ENCODE measurements at places on chromosomes 6 and 20.

DNA sequence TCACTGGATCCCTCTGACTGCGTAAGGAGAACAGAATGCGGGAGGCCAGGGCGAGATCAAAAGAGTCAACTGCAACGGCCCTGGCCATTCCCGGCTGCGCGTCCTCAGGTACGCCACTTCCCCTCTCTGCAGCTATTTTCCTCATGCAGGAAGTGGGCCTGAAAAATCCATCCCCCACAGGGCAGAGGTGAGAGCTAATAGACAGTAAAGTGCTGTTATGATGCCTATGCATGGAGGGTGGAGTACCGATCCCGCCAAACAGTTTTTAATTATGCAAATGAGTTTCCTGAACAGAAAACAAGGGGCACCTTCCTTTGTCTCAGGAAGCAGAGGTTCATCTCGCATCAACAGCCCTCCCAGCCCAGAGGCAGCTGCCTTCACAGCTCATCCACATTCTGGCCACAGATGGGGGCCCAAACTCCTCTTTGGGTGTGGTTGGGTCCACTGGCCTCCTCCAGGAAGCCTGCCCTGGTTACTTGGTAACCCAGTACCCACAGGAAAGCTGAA is 9.3 kb downstream of the PREX1 start:
- no peak for DNase-seq

GRCh38 chr20:2709205-2709981 is 16.8 kb downstream of the EBF4 start:
- DNase-seq: no peak

GRCh38 chr6:106527979-106528378 is 101.3 kb downstream of the RTN4IP1 start:
- DNase-seq: no peak

GRCh38 chr6:75528423-75528822 is 34.8 kb upstream of the FILIP1 start:
- no peak for DNase-seq

- DNase-seq: no peak
These were observed 484.3 kb upstream of the HS3ST5 start for GRCh38 chr6:114827135-114827534.

- peak; percentile 52 for DNase-seq
These were observed 806 bp downstream of the LEMD2 start for GRCh38 chr6:33787954-33788693.

DNA sequence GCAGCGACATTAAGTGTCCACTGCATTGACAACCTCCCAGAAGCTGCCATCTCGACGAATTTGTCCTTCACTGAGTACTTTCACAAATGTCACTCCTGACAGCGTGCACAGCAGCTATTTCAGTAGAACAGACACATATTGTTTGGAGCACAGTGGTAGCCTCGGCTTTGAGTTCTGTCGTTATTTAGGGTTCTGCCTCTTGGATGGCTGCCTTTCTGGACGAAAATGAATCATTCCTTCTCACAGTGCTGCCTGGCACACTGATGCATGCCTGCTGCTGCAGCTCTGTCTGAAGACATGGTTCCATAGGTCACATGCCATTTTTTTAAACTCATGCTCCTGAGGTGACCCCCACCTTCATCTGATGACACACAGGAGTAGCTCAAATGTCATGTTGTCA is 477.0 kb downstream of the C6orf118 start:
- DNase-seq: no peak

DNA sequence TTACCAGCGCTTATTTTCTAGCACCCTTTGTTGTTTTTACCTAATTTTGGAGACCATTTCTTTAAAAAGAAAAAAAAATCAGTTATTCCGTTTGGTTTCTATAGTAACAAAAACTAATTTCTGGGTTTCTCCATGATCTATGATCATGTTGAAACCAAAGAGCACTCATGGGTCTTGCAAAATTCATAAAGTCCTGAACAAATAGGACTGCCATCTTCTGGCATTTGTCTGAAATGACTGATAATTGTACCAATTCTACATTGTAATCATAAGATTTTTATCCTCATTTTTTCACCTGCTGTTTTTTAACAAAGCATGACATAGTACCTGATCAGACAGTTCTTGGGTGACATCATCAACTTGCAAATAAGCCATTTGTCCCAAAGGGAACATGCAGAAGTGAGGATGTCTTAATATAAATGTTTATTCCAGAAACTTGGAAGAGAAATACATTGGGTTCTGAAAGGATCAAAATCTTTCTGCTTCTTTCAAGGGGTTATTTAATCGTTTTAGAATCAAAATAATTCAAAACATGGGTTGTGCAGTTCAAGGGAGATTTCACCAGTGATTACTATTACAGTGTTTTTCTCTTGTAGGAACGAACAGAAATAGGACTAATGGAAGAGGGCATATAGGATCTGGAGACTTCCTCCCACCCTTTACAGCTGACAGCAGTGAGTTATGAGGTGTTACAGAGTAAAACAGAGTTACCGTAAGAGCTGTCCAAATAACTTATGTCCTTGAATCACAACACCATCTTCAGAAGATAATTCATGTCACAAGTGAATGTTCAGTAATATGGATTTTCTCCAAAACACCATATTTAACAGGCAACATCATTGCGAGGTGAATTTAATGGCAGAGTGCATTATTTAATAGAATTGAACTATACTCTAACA is 87.1 kb upstream of the GJE1 start:
- DNase-seq: no peak

GRCh38 chr20:5135363-5136012 is 8.7 kb downstream of the CDS2 start:
- no peak for DNase-seq

- no peak for DNase-seq
These were observed 8.3 kb upstream of the SCML4 start for GRCh38 chr6:107832151-107833056.

DNA sequence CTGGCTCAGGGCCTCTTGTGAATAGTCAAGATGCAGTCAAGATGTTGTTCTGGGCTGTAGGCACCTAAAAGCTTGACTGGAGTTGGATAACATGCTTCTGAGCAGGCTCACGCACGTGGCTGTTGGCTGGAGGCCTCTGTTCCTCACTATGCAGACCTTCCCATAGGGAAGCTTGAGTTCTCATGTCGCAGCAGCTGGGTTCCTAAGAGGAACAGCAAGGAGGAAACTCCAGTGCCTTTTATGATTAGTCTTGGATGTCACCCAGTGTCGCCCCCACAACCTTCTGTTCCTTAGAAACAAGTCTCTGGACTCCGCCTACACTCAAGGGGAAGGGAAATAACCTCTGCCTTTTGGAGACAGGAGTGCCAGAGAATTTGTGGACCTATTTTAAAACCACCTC is 210.7 kb downstream of the BCAS1 start:
- DNase-seq: no peak

DNA sequence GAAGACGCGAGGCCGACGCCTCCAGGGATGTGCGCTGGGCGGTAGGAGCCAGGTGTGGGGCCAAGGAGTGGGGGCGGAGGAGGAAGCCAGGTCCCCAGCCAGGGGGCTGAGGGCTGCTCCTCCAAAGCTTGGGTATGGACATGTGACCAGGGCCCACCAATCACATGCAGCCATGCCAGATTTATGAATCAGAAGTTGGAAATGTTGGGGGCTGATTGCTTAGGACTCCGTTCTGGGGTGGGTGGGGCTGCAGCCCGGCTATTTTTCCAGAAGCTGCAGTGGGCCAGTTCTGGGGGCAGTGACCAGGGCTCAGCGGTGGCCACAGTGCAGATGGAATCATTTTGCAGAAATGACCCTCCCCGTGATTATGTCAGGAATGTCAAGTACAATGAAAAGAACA is 96.0 kb downstream of the CEBPB start:
- no peak for DNase-seq

GRCh38 chr20:34302723-34303533 is at the start of gene AHCY:
AHCY (minus strand) TSS chr20:34303355; CDS start chr20:34303270, 85 bp downstream.
- DNase-seq: peak; percentile 90

DNA sequence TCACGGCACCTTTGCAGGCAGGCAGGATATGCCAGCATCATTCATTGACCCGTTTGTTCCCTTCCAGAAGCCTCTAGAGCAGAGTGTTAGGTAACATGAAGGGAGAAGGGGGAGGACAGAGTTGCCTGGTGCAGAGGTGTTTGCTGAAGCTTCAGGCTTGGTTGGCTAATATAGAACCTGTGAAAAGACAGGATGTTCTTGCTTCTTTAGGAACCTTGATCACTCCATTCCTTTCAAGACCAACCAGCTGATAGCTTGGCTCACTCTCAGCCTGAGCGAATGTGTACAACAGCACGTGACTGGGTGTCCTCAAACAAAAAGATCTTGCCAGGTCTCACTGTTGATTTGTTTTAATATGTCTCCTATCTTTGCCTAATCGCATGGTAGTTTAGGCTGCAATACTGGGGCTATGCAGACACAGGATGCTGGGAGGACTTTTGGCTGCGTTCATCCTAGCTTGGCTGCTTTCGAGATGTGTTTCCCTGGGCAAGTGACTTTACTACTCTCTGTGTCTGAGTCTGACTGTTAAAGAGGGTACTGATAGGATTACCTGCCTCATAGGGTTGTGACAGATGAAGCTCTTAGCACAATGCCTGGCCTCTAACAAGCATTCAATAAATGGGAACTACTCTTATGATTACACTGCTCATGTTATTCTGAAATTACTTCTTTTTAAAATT is 16.0 kb downstream of the SHLD1 start:
- DNase-seq: no peak

DNA sequence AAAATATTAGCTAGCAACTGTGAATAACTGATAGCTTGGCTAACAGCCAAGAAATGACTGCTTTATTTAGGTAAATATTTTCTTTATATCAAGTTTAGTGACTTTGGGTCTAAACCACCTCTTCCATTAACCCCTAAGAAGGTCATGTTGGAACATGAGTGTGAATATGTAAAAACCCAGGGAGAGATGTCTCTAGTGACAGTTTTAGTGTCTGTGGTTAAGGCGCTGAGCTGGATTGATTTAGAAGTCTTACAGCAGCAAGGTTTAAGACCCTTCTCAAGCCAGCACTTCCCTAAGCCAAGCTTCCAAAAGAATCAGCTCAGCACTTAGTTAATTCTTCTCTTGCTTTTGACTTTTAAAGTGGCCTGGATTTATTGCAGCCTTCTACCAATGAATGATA is 11.4 kb upstream of the SIRT5 start:
- DNase-seq: no peak

DNA sequence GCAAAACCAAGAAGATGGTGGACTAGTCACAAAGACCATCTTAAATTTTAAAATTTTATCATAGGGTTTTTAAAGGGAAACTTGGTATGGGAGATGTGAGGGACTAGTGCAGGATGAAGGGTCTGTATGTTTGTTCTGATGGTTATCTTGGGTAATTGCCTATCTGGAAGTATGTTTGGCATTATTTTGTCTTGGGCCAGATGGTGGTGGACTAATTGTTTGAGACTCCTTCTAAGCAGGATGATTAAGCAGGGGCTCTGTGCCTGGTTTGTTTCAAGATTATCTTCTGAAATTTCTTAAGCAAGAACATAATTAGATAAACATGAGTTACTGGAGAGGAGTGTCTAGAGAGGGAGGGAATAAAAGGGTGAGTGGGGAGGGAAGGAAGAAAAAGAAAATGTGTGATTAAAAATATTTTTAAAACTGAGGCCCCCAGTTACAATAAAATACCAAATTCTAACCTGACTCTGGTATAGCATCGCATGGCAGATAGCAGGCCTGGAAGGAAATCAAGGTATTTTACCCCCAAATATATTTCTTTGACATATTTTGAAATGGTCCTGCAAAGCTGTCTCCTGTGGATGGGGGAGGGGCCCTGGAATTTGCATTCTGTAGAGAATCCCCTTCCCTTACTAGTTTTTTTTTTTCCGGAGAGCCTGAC is 49.9 kb upstream of the FAM184A start:
- no peak for DNase-seq

GRCh38 chr6:38676974-38677544 is 25.9 kb downstream of the GLO1 start:
- no peak for DNase-seq

DNA sequence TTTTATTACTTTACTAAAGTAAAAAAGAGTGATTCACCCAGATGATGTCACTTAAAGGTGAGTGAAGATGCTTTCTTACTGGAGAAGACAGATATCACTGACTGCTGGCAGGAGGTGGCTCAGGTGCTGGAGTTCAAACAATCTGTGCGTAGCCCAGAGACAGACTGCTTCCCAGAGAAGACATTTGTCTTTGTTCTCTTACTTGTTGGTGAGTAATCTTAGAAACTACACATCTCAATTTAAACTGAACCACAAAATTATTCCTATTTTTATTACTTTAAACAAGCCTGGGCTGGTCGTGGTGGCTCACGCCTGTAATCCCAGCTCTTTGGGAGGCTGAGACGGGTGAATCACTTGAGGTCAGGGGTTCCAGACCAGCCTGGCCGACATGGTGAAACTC is 92.2 kb downstream of the CEP162 start:
- DNase-seq: no peak

- no peak for DNase-seq
These were observed 51.9 kb downstream of the DLL1 start for GRCh38 chr6:170238741-170239565.

DNA sequence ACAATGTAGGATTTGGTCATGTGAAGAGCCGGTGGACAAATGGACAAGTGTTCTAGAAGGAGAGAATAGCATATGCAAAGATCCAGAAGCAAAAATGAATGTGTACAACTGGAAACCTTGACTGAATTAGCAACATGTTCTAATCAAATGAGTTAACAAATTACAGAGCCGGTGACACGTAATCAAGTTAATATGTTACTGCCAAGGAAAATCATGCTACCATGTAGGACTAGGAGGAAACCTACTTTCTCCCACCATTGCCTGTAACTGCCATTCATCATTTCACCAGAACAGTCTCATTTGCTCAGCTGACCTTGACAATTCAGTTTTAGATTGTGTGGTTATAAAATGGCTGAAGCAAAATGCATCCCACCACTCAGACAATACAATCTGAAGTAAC is 179.4 kb downstream of the KIF16B start:
- no peak for DNase-seq

DNA sequence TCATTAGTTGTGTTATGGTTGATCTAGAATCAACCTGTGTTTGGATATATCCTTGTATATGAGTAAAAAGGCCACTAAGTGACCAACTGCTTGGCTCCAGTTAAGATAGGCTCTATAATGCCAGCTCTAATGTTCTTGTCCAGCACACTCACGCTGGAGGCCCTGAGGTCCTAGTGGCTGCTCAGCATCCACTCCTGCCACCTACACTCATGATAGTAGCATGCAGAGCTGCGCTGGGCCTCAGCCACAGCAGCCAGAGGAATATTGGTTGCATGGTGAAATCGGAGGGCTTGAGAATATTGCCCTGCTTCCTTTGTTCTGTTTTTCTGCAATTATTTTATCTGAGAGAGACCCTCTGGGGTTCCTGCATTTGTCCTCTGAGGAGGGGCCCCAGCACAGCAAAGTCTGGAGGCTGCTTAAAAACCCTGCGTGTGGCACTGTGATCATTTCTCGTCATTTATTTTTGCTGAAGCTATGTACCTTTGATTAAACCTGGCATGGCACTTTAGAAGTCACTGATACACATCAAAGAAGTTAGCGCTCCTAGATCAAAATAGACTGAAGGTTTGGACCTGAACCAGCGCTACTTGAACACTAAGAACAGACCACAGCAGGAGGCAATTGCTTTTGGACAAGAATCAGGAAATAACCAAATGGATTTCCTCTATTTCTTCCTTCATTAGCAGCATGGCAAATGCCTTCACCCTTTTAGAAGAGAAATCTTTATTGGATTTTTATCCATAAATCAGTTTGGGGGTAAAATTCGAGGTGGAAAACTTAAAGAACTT is 398.4 kb upstream of the ID4 start:
- DNase-seq: no peak

GRCh38 chr20:10718661-10719060 is 44.9 kb upstream of the JAG1 start:
- no peak for DNase-seq
